Glomerular endothelial cell (primary cell): ENCODE measurements at places on chromosomes 3 and 15. TPM values are rescaled to one million over a fixed set of nuclear protein-coding genes. Genes with fewer than 3 reads are reported as not detected.

DNA sequence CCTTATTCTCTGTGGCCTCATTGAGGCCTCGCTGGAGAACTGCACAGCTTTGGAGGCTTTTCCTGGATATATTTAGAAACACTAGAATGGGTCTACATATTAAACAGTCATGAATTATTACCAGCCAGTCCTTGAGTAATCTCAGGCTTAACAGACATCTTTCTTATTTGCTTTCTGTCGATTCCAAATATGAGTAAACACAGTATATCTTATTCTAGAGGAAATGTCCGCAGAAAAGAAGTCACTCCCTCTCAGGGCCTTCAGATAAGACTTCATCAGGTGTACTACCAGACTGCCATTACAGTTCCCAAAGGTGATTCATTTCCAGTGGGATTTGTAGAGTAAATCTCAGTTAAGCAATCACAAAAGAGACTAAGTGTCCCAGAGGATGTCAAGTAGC, 310.7 kb downstream of the RBMS3 start:
- no peak for DNase-seq

GRCh38 chr15:27323801-27324200, 352.8 kb downstream of the GABRG3 start:
- no peak for DNase-seq

DNA sequence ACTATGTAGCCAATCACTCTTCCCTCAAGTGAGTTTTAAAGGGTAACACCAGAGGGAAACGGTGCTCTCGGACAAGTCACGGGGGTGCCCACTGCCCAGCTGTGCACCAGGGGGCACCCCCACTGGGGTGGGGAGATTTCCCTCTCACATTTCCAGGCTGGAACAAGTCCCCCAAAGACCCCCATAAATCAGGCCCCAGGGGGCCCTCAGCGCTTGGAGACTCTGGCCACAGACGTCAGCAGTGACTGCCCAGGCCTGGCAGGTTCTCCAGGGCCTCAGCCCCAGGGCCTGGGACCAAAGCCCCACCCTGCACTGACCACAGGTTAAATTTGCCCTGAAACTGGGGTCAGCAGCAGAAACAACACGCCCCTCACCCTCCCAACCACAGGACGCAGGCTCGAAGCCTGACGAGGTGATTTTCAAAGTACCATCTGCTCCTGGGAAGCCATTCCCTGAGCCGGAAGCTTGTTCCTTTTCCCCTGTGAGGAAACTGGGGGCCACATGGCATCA, 17.0 kb downstream of the XXYLT1 start:
- no peak for DNase-seq

DNA sequence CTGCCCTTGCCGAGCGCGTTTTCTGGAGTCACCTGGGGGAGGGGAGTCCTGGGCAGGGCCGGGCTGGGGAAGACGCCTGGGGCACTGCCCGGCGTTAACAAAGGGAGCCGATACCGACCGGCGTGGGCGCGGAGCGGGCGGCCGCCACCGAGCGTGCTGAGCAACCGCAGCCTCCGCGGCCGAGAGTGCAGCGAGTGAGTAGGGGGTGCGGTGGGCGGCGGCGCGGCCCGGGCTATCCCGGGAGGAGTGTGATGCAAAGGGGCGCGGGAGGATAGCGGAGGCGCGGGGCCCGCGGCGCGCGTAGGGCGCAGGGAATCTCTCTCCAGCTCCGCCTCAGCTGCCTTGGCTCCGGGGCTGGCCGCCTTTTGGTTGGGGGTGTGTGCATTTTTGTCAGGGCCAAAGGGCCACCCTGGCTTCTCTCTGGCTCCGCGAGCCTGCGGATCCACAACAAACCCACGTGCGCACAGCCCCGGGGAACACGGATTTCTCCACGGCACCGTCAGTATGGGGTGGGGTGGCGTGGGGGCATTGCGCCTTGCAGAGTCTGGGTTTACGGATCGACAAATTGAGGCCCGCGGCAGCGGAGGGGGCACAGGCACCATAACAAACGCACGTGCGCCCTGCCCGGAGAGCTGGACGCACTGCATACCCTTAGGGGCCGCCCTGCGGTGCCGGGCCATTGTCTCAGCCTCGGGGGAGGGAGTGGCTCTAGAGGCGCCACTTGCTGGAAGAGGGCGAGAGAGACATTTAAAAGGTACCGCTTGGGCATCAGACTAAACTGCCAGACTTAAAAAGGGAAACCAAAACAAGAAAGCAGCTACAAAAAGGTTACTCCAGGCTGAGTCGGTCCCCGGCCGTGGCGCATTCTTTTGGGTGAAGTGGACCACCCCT, 560 bp downstream of the ST6GAL1 start:
- DNase-seq = no peak

The RGMA gene
- 0.15 and 0.35 TPM in 2 replicates for total RNA-seq

DNA sequence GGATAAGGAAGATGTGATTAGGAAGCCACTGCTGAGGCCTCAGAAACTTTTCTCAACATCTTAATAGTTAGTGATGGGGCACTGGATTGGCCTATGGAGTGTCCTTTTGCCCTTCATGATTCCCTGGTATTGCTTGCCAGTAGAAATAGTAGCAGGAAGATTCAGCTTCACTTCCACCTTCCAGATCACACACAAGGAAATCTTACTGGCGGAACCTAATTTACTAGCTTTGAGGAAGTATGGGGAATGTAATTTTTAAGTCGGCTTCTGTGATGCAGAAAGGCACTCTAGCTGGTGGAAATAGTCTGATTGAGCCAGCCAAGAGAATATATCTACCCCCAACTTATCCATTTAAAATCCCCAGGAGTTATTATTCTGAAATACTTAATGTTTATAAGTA, 46.5 kb downstream of the LPP start:
- no peak for DNase-seq

GRCh38 chr3:58032186-58032585, 24.0 kb downstream of the FLNB start:
- DNase-seq = no peak

DNA sequence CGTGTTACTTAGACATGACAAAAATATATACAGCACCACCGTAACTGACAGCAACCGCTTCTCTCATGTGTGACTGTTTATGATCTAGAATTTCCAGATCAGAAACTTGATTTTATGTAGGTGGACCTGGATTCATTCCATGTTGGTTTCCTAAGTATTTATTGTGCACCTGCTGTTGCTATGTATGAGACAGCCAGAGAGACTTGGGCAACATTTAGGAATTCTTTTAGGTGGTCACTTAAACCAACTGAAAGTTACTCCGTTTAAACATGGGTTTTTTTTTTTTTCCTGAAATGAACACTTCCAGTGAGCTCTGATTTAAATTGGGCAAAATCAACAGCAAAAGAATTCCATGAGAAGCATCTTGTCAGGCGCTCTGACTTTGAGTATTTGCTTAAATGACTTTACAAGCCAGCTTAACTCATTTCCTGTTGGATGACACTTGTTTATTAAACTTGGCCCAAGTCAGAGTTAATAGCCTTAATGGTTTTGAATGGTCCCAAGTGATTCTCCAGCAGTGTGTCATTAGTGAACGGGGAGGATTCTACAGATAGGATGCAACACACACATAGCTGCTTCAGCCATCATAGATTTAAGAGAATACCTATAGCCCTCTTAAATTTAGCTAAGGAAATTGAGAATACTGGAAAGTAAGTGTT, 31.8 kb downstream of the MITF start:
- DNase-seq = no peak

DNA sequence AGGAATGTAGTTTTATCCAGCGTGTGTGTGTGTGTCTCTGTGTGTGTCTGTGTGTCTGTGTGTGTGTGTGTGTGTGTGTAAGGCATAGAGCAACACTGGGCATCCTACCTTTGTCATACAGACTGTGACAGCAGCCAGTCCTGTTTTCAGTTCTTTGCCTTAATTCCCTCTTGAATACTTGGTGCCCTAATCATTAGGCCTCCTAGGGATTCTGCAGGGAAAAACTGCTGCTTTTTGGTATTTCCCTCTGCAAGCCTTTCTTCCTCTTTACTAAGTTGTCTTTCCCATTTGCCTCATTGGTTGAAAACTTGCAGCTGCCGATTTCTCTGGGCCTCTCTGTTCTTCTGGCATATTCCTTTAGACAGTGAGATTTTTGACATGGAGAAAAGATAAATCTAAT, 9.2 kb downstream of the SLC25A36 start:
- no peak for DNase-seq

The GLDN gene
- total RNA-seq = not detected in 2 replicates

DNA sequence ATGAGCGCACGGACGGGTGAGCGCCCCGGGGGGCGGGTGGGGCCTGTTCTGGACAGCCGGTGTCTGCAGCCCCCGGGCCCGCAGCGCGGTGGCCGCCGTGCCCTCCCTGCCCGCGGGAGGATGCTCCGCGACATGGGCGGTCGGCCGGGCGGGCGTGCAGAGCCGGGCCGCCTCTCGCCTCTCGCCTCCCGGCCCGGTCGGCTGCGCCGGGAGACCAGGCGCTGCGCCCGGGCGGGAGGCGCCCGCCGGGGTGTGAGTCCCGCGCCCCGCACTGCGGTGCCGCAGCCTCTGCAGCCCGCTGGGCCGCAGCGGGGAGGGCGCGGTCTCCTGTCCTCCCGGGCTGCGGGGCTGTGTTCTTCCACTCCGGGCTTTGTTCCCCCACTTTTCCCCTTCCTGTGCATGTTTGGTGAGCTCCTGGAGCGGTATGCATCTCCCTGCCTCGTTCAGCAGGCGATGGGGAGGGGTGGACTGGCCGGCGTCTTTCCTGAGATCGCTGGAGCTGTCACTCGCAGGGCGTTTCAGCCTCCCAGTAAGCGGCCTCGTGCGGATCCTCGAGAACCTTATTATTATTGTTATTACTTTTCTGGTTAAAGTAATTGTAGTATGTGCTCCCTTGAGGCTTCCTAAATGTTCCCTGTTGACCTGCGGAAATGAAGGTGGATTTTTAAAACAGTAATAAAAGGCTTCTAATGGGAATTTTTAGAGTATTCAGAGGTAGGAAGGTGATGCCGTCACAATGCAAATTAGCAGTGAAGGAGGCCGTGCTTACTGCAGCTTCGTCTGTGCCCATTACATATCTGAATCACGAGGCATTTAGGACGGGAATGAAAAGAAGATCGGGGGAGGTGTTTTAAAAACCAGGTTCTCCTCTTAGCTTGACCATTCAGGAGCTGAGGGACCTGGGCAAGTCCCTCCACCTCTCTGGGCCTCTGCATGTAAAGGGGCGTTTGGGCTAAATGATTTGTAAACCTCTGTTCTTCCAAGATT, 593 bp downstream of the TMOD2 start:
- DNase-seq = no peak

DNA sequence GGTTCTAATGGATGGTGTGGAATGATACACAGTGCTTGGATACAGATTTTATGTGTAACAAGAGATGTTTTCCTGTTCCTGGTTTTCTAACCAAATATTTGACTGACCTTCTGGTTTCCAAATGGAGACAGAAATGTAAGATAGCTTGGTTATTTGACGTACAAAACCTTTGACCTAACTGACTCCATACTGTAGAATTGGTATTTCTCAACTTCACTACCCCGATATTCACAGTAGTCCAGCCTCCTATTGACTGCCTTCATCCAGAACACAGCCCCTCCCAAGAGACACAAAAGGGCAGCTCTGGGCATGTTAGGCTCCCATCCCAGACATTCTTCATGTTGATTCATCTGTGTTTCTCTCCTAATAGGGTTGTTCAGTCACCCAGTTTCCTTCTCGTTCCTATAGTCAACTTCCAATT, 33.4 kb downstream of the MYO1E start:
- no peak for DNase-seq

- DNase-seq = no peak
These were observed 386.1 kb downstream of the PTPRG start for GRCh38 chr3:61947456-61947855.
